ENCODE measurements at places on chromosomes 1 and 21. TPM values are rescaled to one million over a fixed set of nuclear protein-coding genes. Genes with fewer than 3 reads are reported as not detected.

Gene MFSD2A
- total RNA-seq: 5.0 TPM

Gene MTARC1
- total RNA-seq: 6.8 TPM

Gene CCDC27
- not detected for total RNA-seq

Gene ILDR2
- total RNA-seq: under 0.01 TPM

Gene ADAMTS1
- 480 TPM for total RNA-seq

Gene B3GALT5
- not detected for total RNA-seq

Gene C8A
- not detected for total RNA-seq

Gene TTC39A
- total RNA-seq: 0.74 TPM

Gene RASSF5
- total RNA-seq: 5.2 TPM

Data from smooth muscle cell of bladder (primary cell).